Activated T-cell treated with anti-CD3 and anti-CD28 coated beads for 1 hour (primary cell): ENCODE measurements at places on chromosomes 6 and 20.

- no peak for DNase-seq
Observed at GRCh38 chr6:113004470-113005270, 657.5 kb downstream of the RFPL4B start.

- DNase-seq: no peak
Observed at GRCh38 chr6:146903451-146903850, 300.8 kb upstream of the STXBP5 start.

- DNase-seq: no peak
Observed at GRCh38 chr6:10426781-10427279, 12.0 kb upstream of the TFAP2A start.

GRCh38 chr20:58923117-58923712 lies 57.8 kb upstream of the NELFCD start:
- DNase-seq: no peak

GRCh38 chr6:34729631-34730470 lies 27.5 kb upstream of the SNRPC start:
- no peak for DNase-seq

DNA sequence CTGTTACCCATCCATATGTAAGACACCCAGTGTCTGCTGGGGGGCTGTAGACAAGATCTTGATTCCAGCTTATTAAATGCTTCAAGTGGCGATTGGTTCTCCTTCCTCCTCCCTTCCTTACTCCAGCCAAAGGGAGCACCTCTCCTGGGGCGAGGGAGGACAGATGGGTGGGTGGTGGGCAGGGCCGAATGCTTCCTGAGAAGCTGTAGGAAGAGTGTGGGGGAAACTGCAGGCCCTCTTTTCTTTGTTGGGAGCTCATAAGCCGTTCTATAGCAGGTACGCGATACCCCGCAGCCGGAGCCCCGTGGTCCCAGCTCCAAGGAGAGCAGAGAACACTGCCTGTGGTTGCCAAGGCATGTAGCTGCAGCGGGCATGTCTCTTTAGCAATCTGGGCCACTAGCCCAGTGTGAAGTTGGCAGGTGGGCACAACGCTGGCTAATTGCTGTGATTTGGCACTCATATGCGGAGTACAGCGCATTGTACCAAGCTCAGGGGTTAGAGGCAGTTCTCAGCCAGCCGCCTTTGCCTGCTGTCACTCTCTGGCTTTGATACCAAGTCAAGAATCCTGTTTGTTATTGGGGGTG lies 14.7 kb upstream of the KCNG1 start:
- no peak for DNase-seq

- DNase-seq: no peak
Observed at GRCh38 chr20:7375905-7376304, 564.4 kb downstream of the HAO1 start.

- no peak for DNase-seq
Observed at GRCh38 chr6:112086744-112087135, 542 bp downstream of the TUBE1 start.

- peak; percentile 89 for DNase-seq
Observed at GRCh38 chr6:142146828-142147662, at the start of the genes NMBR and VTA1. TSS of gene NMBR (minus strand) at chr6:142147122. CDS start at chr6:142088658, 58,464 bp downstream. TSS of gene VTA1 (plus strand) at chr6:142147263. CDS start at chr6:142147288, 25 bp downstream.

DNA sequence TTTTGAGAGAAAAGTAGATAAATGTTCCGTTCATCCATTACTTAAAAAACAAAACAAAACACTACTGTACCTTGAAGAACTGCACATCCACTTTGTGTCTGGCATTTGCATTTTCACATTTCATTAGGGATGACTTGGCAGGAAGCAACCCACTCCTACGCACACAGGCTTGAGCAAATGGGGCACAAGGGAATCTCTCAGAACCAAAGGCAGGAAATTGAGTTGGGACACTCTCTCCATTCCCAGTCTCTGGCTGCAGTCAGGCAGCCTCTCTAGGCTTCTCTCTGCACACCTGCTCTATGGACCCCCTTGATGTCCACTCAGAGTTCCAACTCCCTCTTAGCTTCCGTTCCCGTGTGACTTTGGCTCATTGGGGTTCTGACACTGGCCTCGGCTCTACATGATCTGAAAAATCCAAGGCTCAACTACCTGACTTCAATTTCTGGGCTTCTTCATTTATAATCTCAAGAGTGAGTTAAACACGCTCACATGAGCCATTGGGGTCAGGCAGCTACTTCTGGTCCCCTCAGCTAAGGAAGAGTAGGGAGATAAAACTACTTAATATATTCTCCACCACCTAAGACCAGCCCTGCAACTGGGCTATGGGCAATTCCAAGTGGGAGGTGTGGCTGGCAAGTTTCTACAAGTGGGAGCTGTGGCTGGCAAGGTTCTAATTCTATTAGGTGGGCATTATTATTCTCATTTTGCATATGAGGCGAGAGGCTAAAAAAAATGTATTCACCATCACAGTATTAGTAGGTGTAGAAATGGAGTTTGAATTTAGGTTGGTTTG lies 251.9 kb downstream of the SOD2 start:
- no peak for DNase-seq

DNA sequence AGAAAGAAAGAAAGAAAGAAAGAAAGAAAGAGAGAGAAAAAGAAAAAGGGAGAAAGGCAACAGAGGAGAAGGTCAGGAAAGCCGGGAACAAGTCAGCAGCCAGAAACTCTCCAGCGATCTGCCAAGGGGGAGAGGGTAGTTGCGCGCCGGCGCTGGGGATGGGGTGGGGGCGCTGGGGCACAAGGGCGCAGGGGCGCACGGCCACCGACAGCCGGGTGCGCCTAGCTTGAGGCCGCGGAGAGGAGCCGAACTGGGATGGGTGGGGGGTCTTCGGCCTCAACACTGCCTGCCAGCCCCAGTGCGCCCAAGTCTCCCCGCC lies 533 bp upstream of the RSPO3 start:
- no peak for DNase-seq

- DNase-seq: no peak
Observed at GRCh38 chr20:18839507-18840247, 26.1 kb downstream of the SCP2D1 start.
